ENCODE measurements at places on chromosomes 2 and 18. TPM values are rescaled to one million over a fixed set of nuclear protein-coding genes. Genes with fewer than 3 reads are reported as not detected.

- DNase-seq, result no peak
These were observed 41.4 kb upstream of the EPG5 start for GRCh38 chr18:46008531-46008930.

DNA sequence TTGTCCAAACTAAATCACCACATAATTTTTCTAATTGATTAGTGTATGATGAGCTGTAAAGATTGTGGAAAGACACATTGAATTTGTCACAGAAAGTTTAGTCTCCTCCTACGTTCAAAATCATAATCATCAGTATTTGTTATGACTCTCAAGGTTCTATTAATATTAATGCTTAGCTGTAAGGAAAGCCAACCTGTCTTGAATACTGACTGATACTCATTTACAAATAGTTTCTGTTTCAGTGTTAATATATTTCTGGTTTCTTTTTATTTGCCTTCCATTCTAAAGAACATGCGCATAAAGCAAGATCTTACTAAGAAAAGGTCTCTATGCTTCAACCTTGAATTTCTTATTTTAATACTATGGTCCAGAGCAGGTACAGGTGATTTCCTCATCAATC lies 55.1 kb downstream of the CPS1 start:
- no peak for DNase-seq

- DNase-seq, result peak; percentile 55
These were observed 208.4 kb downstream of the HDAC4 start for GRCh38 chr2:239192456-239192855.

GRCh38 chr18:74897971-74898657 lies 300.4 kb downstream of the ZNF407 start:
- DNase-seq, result no peak

AQP12A gene
- not detected for total RNA-seq

All from sigmoid colon (tissue), 7 donors.